Nucleus accumbens (tissue), 56 donors: ENCODE measurements at places on chromosomes 11 and 22.

GRCh38 chr11:73652046-73652730, 5.8 kb downstream of the PLEKHB1 start:
- peak; percentile 91 for DNase-seq

GRCh38 chr11:63448646-63449045, 42.3 kb downstream of the PLAAT5 start:
- no peak for DNase-seq

DNA sequence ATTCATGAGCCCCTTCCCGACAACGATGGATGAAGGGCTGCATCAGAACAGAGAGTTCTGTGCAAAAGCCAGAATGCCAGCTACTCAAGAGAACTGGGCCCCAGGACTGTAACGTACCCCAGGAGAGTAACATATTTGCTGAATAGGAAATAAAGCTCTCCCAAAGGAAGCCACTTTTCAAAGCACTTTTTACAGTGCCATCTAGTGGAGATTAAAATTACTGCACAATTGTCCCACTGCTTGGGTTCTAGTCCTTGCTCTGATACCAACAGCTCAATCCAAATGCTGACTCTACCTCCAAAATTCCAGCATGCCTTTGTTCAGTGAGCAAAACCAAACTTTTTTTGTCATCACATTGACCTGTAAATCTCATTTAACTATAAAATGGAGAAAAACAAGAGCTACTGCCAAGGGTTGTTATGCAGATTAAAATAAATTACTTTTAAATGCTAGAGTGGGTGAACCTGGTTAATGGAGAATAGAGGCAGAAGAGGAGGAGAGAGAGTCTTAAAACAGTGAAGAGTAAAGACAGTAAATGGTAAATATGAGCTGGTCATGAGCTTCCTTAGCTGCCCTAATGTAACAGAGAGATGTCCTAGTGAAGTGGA, 87.6 kb upstream of the FSHB start:
- DNase-seq: no peak

GRCh38 chr11:131796541-131796940, 426.1 kb downstream of the NTM start:
- DNase-seq: peak; percentile 58

- DNase-seq: no peak
Observed at GRCh38 chr22:44025171-44026065, 1.3 kb downstream of the PARVB start.

- DNase-seq: no peak
Observed at GRCh38 chr22:22216450-22216959, 28.1 kb upstream of the VPREB1 start.

GRCh38 chr22:44372611-44373010, 59.9 kb upstream of the SHISAL1 start:
- DNase-seq: no peak

DNA sequence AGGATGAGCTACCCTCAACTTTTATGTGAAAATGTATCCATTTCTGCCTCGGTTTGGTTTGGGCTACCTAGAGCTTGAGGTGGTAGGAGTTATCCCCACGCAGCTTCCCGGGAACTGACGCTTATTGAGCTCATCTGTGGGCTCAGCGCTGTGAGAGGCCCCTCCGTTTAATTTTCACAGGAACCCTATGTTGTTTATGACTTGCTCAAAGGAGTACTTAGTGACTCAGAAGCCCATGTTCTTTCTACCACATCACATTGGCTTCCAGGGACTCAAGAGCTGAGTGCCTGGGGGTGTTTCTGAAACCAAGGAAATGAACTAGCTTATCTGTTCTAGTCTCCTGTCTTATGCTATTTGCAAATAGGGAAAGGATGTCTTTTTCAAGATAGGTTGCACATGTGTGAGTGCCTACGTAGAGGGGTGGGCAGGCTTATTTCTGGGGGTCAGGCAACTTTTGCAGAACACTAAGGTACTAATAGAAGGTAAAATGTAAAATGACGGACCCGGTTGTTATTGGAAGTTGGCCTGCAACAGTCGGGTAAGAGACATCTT, 40.5 kb downstream of the MICAL2 start:
- peak; percentile 59 for DNase-seq

- DNase-seq: no peak
Observed at GRCh38 chr22:20990184-20991180, 8.4 kb downstream of the LZTR1 start.

DNA sequence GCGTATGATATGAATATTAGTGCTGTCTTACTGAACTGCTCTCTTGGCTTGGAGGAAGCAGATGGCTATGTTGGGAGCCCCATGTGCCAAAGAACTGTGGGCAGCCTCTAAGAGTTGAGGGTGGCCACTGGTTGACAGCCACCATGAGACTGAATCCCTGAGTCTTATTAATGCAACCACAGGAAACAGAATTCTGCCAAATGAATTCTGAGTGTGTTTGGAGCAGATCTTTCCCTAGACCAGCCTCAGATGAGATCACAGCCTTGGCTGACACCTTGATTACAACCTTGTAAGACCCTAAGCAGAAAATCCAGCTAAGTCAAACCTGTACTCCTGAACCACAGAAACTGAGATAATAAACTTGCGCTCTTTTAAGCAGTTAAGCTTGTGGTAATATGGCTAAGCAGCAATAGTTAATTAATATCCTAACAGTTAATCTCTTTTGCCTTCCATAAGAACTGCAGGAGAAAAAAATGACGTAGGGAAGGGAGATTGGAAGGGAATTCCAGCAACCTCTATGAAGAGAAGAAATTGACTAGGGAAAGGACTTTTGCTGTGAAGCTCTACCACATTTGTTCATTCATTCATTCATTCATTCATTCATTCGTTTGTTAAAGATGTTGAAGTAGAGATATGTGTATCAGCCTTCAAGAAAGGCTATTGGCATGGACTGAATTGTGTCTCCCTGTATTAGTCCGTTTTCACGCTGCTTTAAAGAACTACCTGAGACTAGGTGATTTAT, 26.8 kb downstream of the ADM start:
- DNase-seq: no peak

DNA sequence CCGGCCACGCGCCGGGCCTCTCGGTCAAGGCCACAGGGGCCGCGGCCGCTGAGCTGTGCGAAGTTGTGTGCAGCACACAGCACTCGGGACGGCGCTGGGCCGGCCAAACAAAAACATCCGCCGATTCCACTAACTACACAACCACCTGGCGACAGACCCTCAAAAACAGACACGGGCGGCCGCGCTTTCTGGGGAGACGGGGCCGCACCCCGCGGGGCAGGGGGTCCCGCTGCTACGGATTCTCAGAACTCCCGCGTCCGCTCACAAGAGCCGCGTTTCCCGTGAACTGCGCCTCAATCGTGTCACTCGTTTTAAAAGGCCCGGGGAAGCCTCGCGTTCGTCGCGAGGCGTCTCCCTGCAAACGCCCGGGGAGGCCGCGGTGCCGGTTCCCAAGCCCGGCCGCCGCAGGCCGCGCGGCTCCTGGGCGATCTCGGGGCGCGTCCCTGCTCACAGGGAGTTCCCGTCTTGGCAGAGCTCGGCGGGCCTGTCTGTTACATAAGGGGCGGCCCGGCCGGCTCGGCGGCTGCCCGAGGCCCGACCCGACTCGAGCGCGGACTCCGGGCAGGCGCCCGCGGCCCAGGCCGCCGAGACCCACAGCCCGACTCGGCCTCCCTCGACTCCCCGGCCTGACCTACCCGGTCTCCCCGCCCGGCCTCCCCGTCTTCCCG, 936 bp downstream of the BRD1 start:
- DNase-seq: no peak

DNA sequence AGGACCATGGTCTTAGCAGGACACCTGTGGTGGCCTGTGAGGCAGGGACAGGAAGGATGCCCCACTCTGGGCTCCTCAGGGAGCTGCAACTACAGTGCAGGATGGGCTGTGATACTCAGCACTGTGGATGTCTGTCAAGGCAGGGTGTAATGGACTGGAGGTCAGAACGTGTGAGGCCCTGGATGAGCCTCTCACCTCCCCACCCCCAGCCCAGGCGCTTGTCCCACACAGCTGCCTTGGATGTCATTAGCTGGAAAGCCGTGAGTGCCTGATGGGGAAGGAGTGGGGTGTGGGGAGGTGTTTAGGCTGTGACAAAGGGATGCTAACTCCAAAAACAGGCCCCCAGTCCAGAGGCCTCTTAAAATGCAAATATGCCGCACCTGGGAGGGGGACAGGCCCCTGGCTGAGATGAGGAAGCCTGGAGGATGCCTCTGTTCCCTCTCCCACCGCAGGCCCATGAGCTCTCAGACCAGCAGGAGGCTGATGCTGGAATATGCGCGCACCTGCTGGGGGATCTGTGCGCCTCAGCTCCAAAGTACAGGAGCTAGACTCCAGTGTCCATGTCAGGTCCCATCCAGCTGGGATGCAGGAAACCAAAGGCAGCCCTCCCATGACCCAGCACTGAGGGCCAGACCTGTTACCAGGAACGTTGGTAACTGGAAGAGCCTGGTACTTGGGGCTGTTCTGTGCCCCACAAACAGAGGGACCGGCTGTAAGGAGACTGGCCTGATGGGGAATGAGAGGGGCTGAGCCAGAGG, 25.1 kb downstream of the RSPH14 start:
- peak; percentile 32 for DNase-seq

DNA sequence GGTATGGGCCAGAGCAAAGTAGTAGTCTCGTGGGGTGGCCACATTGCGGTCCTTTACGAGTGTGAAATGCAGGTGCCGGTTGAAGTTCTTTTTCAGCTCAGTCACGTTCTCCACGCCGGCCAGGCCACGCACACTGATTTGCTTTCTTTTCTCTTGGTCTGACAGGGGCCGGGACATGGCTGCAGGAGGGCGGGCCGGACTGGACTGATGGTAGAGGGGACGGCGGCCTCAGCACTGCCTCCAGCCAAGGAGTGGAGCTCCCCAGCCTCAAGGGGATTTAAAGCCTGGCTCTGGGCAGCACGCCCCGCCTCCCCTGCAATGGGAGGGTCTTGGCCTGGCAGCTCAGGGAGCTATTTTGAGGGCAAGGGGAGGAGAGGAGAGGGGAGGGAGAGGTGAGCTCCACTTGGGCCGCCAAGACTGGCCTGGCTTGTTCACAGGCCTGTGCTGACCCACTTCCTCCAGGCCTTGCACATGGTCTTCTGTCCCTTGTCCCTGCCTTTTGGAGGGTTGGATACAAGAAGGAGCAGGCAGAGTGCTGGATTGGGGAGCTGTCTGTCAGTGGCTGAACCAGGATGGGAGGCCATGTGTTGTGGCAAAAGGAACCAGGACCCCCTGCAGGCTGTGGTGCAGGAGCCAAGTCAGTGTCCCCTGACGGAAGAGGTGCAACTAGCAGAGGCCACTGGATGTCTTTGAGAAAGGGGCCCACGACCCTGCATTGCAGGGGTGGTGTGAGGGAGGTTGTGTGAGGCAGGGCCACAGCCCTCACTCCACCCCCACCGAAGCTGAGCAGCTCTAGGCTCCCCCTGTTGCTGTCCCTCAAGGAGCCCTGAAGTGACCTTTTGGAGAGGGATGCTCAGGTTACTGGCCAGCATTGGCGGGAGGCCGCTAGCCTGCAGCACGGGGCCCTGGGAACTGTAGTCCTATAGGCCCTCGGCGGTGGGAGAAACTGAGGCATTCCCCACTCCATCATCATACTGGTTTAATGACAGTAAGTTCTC, at the start of gene PYGM:
PYGM (minus strand) TSS at position 253 of the 998 bp plus-strand sequence; CDS start at position 177, 76 bp downstream.
- DNase-seq: peak; percentile 19

DNA sequence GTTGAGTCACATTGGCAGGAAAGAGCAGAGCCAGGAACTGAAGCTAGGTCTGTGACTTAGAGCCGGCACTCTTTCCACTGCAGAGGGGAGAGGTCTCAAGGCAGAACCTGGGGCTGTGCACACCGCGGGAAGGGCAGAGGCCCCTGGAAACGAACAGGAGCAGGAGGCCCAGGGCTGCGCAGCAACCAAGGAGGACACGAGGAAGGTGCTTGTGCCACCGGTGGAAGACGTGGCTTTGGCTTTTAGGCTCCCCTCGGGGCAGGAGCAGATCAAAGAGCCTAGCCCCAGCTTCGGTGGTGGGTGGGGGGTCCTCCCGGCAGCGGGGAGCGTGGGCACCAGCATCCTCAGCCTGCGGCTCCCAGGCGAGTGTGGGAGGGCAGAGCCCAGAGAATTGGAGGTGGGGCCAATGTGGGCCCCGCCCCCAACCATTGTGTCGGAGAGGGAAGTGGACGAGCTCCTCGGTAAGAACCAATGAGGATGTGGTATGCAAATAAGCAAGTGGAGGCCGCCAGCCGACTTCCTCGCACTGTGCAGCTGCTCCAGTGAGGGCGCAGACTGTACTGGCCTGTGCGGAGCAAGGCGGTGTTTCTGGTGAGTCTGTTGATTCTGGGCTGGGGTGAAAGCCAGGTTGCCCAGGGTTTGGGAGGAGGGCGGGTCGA, at the start of gene CCDC116:
CCDC116 (plus strand) TSS at position 524 of the 659 bp plus-strand sequence. CDS start 422 bp downstream, outside the sequence.
- DNase-seq: no peak

GRCh38 chr11:45675646-45676045, 10.2 kb upstream of the CHST1 start:
- no peak for DNase-seq

DNA sequence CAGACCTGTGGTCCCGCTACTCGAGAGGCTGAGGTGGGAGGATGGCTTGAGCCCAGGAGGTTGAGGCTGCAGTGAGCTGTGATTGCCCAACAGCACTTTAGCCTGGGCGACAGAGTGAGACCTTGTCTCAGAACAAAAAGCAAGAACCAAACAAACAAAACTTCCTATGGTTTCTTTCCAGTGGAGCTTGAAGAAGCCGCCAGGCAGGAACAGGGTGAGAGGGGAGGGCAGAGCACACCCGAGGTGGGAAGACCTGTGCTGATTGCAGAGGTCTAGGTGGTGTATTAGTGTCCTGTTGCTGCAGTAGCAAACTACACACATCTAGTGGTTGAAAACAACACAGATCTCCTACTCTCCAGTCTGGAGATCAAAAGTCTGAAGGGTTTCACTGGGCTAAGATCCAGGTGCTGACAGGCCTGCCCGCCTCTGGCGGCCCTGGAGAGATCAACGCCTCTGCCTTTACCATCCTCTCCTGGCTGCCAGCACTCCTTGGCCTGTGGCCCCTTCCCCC, 10.5 kb downstream of the ARHGEF17 start:
- DNase-seq: no peak

GRCh38 chr11:64523456-64524157, 67.4 kb upstream of the SLC22A12 start:
- DNase-seq: no peak

DNA sequence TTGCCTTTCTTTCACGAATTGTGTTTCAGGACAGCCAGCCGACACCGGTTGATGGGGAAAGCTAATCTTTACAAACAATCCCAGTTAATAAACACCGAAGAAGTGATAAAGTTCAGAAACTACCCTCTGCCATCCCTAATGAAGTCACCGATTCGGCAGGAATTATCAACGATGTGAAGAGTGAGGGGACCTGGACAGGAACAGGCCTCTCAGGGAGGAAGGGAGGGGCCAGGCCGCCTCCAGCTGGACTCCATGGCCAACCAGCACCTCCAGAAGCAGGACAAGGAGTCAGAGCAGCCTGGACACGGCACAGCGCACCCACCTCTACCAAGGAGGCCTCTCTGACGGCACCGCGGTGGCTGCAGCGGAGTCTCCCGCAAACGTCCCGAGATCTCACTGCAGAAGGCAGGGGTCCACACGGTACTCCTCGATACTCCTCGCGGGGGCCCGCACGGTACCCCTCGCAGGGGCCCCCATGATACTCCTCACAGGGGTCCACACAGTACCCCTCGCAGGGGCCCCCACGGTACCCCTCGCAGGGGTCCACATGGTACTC, 3.9 kb downstream of the TOLLIP start:
- no peak for DNase-seq
